Fibroblast of gingiva (primary cell): ENCODE measurements at places on chromosomes 1 and 21.

DNA sequence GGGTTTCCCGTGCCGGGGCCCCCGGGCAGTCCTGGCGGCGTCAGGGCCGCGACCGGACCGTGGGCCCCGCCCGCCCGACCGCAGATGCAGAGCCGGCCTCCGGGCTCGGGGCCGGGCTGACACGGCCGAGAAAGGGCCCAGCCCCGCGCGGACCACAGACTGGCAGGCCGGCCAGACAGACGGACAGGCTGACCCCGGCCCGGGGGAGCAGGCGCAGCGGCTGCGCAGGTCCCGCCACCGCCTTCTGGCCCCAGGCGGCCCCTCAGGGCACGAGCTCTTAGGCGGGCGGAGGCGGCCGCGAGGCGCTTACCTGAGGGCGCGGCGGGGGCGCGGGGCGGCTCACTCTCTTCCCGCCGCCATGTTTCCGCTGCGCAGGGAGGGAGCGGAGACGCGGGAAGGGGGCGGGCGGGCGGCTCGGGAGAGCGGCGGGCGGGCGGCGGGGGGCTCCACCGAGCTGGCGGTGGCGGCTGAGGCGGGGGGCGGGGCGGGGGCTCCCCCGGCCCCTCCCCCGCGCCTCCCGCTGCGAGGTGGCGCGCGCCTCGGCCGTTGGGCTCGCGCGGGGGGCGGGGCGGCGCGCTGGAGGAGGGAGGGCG, at the start of gene SCMH1:
Gene SCMH1 (minus strand): TSS at position 558 of the 593 bp plus-strand sequence. CDS start 56,173 bp downstream, outside the sequence.
- DNase-seq: peak; percentile 32

- DNase-seq: no peak
Measured at GRCh38 chr1:197965132-197965840, 48.1 kb downstream of the LHX9 start.

GRCh38 chr21:41388259-41388658, 26.4 kb downstream of the MX2 start:
- DNase-seq: no peak

- no peak for DNase-seq
Measured at GRCh38 chr1:92587445-92587844, 100.7 kb upstream of the GFI1 start.

DNA sequence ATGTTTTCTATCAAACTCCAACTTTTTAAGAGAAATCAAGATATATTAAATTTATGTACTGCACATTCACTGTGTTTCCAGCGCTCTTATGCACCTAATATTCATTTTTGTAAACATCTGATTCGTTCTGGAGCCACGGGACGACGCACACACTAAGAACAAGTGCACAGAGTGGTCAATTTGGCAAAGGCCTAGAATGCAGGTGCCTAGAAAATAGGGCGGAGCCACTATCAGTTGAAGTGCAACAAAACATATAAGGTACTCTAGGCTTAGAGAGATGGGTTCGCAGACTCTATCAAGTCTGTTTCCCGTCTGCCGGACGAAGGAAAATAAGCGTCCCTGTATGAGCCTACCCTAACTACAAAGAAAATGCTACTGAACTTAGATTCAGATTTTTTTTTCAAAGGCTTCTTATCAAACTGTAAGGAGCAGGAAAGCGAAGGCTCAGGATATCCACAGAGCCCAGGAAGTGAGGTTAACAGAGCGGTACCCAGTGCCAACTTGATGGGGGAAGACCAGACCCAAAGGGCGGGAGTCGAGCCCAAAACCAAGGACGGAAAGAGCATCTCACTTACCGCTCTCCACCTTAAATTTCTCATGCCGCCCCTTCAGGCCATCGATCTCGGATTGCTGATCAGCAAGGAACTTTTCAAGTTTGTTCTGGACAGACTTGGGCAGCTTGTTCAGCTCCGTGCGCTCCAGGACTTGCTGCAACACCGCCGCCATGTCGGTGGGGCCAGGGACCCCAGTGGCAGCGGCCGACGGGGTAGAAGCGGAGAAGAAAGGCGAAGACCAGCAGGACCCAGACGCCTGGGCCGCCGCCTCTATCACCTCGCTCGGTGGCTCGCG, 526 bp downstream of the TPR start:
- DNase-seq: peak; percentile 19

DNA sequence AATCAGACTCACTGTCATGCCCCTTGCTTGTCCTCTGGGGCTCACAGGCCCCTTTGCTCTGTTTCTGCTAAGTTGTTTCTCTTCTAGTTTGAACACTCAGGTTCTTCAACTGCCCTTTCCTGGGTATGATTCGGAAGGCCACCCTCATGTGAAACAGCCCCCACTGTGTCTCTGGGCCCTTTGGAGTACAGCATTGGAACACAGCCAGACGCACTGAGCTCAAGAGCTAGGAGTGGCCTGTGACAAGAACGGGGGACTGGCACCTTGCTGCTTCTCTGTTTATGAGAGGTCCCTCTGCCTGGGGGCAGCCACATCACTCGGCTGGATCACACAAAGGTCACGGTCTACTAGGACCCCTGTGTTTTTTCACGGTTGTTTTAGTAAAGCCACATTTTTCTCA, 114.4 kb upstream of the ZC3H12A start:
- no peak for DNase-seq

- DNase-seq: no peak
Measured at GRCh38 chr1:245583575-245584330, 429.0 kb downstream of the KIF26B start.

DNA sequence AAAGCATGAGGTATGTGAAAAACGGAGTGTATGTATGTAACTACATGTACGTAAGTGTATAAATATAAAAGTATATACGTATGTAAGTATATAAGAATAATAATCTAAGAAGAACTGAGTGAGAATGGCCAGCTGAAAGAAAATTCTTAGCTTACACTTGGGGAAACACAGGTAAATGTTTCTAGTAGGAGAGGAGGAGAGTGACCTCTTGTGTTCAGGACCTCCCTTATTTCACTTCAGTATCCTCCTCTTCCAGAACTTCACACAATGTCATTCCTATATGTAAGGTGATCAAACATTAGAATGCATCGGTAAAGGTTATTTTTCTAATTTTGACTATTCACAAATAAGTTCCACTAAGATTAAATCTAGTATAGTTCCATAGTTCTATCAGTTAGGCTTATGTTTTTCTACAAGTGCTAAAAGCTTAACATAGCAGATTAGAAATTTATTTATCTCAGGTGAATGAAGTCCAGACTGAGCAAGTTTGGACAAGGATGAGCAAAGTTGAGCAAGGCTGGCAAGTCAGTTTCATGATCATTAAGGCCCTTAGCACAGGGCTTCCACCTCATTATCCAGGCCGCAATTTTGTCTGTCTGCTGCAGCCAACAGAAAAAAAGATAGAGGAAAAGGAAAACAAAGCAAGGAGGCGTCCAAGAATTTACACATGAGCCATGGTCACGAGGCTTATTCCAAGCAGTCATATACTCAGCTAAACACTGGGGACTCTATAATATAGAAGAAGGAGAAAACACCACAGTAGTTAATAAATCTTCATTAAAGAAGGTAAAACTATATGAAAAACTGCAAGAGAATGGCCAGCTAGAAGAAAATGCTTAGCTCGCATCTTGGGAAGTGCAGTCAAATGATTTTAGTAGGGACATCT, 7.1 kb upstream of the MROH9 start:
- peak; percentile 14 for DNase-seq

DNA sequence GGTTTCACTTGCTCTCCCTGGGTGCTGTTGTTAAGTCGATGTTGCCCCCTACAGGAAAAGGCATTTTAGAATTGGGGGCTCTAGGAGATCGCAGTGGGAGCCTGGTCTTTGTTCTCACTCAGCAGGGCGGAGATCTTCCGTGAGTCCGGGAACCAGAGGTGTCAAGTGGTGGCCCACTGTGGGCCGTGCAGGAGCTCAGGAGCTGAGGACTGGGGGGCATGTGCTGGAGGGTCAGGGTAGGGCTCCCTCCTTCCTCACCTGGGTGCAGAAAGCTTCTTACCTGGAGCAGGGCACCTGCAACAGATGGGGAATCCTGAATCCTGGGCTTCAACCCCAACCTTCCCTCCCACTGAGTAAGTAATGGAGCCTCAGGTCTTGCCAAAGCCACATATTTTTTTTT, 392.7 kb downstream of the NPHP4 start:
- DNase-seq: no peak

- no peak for DNase-seq
Measured at GRCh38 chr1:47813970-47814369, 183.2 kb downstream of the TRABD2B start.

- DNase-seq: no peak
Measured at GRCh38 chr1:35988237-35988636, 57.3 kb downstream of the AGO3 start.

GRCh38 chr1:185341196-185341781, 24.2 kb upstream of the IVNS1ABP start:
- no peak for DNase-seq

- no peak for DNase-seq
Measured at GRCh38 chr21:44429894-44430293, 25.4 kb upstream of the LRRC3 start.

- no peak for DNase-seq
Measured at GRCh38 chr1:232211149-232211548, 418.8 kb downstream of the SIPA1L2 start.

DNA sequence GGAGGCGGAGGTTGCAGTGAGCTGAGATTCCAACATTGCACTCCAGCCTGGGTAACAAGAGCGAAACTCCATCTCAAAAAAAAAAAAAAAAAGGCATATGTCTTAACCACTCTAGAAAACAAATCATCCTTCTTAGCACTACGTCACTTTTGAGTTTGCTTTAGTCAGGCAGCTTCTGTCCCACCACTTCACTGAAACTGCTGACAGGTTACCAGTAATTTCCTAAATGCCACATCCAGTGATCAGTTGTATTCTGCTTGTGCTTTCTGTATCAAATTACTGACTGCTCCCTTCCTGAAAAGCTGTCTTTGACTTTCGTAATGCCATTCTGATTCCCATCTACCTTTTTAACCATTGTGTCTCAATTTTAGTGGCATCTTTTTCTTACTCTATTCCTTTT, 21.7 kb downstream of the RCOR3 start:
- DNase-seq: no peak

- DNase-seq: no peak
Measured at GRCh38 chr1:109997867-109998229, 13.3 kb downstream of the AHCYL1 start.
